ENCODE measurements at places on chromosomes 2 and 18.

DNA sequence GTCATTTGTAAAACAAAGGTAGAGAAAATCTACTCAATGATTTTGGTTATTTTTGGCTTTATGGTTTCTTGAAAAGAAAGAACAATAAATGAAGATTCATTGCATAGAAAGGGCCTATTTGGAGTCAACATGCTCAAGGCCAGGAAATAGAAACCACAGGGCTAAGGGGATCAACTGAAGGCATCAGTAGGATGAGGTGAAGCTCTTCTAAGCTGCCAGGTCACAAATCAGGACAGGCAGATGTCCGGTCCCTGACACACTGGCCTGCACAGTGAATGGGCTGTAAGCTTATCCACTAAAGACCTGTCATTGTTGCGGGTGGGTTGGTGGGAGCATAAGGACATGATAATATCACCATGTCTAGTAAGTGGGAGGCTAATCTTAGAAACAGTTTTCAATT lies 31.6 kb upstream of the RNF138 start:
- no peak for DNase-seq

DNA sequence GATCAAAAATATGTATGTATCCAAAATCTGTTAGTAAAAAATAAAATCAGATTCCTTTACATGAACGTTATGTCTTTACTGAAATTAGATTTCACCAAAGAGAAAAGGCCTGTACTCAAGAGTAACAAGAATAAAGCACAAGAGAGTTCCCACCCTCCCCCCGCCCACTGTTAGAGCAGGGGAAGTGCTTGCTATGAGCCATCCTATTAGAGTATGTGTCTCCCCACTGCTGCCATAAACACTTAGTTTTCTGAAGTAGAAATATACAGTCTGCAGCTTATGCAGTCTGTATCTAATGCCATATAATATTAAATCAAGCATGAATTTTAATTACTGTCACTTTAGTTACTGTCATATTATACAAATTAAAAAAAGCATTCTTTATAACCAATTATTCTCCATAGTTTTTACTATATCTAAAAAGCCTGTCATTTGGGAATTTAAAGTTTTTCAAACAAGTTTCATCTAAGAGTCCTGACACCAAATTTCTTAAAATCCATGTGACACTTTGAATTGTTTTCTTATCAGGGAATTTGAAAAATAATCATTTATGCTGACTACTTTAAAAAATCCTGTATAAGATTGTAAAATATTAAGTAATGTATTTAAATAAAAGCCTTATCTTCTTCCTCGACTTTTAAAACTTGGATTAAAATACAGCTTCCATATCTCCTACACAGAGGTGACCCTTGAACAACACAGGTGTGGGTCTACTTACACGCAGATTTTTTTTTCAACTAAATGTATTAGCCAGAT lies 51.8 kb upstream of the GPR75 start:
- no peak for DNase-seq

GRCh38 chr2:54543733-54544396 lies 87.7 kb downstream of the SPTBN1 start:
- no peak for DNase-seq

- no peak for DNase-seq
Observed at GRCh38 chr2:45237850-45238542, 228.7 kb upstream of the SIX2 start.

DNA sequence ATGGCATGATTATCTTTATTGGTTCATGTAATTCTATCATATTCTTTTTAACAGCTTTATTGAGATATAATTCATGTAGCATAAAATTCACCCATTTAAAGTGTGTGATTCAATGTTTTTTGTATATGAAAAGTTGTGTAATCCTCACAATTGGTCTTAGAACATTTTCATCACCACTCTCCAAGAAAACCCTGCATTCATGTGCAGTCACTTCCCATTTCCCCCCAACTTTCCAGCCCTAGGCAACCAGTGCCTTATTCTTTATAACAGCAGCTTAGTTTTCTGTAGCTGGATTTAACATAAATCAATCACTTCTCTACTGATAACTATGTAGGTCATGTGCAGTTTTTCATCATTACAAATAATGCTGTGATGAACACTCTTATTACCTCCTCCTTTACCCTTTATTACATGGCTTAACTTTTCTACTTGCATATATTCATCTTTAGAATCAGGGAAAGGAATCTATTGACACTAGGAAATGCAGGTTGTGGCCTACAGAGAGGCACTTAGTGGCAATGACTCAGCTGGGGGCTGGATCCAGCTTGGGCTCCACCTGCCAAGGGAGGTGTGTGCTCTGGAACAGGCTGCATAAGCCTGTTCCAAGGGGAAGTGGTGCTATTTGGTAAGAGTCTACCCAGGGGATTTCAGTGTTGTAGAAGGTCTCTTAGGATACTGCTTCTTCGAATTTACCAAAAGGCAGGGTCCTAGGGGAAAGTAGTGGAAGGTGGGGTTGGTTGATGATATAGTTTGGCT lies 89.1 kb downstream of the ETAA1 start:
- DNase-seq: no peak

- no peak for DNase-seq
Observed at GRCh38 chr2:172889768-172890430, 154.3 kb downstream of the RAPGEF4 start.

DNA sequence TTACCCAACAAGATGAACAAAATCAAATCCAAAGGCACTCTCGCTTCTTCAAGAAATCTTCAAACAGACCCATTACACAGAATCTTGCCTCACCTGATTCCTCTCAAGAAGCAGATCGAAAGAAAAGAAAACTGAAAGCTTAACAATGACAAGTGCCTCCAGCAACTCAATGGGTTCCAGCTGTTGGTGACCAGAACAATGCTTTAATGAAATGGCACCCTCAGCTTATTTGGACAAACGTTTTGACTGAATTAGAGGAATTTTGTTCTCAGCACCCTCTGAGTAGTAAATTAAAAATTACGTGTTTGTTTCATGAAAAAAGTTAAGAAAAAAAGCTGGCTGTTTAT lies 211.0 kb downstream of the ZNF521 start:
- no peak for DNase-seq

GRCh38 chr2:45750484-45750883 lies 99.0 kb downstream of the PRKCE start:
- DNase-seq: no peak

DNA sequence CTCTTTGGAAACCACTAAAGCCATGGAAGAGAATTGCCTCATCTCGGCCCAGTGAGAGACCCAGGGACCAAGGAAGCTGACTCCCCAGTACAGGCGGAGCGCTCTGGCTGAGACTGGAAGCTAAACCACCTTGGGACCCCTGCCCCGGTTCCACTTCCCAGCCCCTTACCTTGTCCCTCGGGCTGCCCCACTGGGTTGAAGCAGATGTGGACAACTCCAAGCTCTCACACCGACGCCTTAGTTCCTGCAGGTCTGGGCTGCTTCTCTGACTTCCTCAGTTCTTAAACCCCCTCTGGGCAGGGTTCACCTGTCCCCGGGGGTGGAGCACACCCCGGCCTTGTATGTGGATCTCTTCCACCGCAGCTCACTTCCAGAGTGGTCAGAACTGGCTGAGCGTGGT lies 266.2 kb downstream of the PHLPP1 start:
- no peak for DNase-seq

DNA sequence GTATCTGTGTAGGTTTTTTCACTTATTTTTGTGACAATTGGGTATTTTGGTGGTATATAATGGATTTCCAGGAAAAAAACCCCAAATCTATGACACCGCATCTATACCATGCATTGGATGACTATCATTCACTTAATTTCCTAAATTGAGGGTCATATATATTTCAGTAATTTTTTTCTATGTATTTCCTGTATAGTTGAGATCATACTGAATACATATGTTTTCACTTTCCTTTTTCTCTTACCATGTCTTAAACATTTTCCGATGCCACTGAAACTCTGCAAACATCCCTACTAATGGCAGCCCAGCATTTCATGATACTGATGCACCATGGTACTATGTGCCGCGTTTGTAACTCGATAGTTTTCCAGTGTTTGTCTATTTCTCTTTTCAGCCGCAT lies 40.4 kb downstream of the CDKL4 start:
- no peak for DNase-seq

GRCh38 chr2:138600732-138601457 lies 99.3 kb downstream of the SPOPL start:
- DNase-seq: no peak

DNA sequence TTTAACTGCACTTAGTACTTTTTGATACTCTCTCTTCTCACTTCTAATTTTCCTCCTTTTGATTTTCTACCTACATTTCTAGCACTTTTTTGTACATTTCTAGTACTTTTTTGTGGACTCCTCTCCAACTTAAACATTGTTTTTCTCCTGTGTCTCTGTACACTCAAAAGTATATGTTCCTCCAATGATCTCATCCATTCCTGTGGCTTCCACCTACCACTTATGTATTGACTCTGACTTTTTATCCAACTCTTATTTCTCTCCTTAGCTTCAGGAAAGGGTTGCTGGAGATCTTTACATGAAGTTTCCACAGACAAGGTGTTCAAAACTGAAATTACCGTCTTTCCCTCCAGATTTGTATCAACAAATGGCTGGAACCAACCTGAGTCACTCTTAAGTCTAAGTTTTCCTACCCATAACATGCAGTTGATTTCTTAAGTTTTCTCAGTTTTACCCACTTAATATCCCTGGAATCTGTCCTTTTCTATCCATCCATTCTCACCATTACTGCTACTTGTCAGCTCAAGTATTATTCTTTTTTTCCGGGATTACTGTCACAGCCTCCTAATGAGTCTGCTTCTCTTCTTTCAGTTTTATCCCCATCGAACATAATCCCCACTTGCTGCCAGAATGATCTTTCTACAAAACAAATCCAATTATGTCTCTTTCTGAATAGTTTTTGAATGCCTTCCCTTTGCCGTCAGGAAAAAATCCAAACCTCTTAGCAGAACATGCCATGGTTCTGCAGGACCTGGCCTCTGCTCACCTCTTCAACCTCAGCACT lies 22.6 kb upstream of the PELI1 start:
- DNase-seq: no peak

- DNase-seq: no peak
Observed at GRCh38 chr18:32884543-32884942, 111.7 kb upstream of the KLHL14 start.

GRCh38 chr18:44537526-44537925 lies 143.2 kb upstream of the SETBP1 start:
- DNase-seq: no peak

- no peak for DNase-seq
Observed at GRCh38 chr2:204122425-204122824, 185.9 kb downstream of the ICOS start.

GRCh38 chr2:17196380-17196779 lies 321.9 kb downstream of the RAD51AP2 start:
- no peak for DNase-seq

DNA sequence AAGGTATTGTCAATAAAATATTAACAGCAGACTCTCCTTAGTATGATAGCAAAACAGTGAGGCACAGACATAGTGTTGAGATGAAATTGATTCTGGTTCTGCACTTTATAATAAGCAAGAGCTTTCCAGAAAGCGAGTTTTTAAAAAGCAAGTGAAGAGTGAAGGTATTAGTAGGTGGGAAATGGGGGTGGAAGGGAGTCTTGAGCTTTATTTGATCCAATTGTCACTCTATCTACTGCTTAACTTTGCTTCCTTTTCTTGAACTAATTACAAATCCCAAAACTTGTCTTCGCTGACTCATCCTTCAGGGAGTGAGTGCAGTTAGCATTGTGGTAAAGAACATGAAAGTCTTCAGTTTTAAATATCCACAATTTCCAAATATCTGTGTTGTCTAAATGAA lies 120.6 kb upstream of the BOD1L2 start:
- DNase-seq: no peak

DNA sequence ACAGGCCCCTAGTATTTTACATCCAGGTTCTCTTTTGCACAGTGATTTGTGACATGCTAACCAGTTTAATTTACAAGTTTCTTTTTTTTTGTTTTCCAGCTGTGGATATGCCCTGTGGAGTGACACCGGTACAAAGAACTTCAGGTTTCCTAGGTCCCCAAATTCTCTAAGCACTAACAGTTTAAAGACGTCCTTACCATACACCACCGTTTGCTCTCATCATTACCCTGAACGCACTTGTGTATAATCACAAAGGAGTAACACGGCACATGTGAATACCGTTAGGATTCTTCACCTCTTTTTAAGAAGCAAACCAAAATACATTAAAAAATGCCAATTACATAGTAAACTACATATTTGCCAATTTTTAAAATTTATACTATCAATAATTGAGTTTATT lies 853 bp downstream of the LANCL1 start:
- no peak for DNase-seq

GRCh38 chr18:75438891-75439290 lies 11.4 kb upstream of the SMIM21 start:
- no peak for DNase-seq

GRCh38 chr18:46408334-46408987 lies 248.6 kb downstream of the LOXHD1 start:
- DNase-seq: no peak

DNA sequence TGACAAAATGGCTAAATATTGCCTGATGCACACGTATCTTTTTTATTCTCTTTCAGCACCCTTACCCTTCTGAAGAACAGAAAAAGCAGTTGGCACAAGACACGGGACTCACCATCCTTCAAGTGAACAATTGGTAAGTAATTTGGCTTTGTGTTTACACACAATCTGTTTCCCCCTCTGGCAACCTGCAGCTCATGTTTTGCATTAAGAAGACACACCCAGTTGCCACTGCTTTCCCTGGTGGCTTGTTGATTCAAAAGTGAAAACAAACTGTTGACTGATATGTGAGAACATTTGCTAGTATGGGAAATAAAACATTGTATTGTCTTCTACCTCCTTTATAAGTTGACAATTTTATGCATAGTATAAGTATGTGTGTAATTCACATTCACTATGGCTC lies 113.0 kb downstream of the MEIS1 start:
- DNase-seq: no peak

- DNase-seq: no peak
Observed at GRCh38 chr2:119427756-119428155, 3.9 kb upstream of the TMEM37 start.

- no peak for DNase-seq
Observed at GRCh38 chr18:21112140-21112473, 494 bp upstream of the ROCK1 start.

DNA sequence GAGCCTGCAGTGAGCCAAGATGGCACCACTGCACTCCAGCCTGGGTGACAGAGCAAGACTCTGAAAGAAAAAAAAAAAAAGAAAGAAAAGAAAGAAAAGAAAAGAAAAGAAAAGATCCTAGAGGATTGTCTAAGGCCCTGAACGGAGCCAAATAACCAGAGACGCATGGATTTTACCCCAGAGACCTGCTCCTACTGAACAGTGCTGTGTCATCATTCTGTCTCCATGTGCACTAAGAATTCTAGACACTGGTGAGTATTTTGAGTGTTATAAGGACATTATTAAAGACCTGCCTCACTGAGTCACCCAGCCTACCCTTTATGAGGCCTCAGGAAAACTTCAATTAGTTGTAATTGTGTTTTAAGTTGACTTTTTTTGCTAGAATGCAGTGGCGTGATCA lies 61.9 kb upstream of the RIOK3 start:
- no peak for DNase-seq

- no peak for DNase-seq
Observed at GRCh38 chr18:57436965-57437333, 1.8 kb downstream of the ONECUT2 start.
